ENCODE measurements at places on chromosomes 16 and 17. TPM values are rescaled to one million over a fixed set of nuclear protein-coding genes. Genes with fewer than 3 reads are reported as not detected.

DNA sequence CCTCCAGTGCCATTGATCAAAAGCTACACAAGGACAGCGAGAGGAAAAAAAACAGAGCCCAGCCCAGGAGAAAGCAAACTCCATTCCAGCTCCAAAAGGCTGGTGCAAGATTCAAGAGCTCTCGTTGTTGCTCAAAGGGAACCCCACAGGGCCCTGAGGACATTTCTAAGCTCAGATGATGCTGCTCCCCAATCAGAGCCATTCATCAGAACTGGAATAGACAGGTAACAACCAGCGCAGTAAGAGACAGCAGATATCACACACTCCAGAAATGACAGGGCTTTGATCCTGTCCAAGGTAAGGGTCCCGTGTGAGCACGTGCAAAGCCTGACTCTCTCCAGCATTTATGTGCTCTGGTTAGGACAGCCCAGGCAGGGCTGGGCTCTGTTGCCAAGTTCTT is 20.1 kb downstream of the PMP22 start:
- DNase-seq, result no peak

OR1A1 gene
- not detected for total RNA-seq

GRCh38 chr17:5971969-5972368 is 98.2 kb upstream of the WSCD1 start:
- DNase-seq, result no peak

GRCh38 chr17:48134912-48135480 is 27.4 kb downstream of the SNX11 start:
- no peak for DNase-seq

TBC1D3B gene
- not detected for total RNA-seq

DNA sequence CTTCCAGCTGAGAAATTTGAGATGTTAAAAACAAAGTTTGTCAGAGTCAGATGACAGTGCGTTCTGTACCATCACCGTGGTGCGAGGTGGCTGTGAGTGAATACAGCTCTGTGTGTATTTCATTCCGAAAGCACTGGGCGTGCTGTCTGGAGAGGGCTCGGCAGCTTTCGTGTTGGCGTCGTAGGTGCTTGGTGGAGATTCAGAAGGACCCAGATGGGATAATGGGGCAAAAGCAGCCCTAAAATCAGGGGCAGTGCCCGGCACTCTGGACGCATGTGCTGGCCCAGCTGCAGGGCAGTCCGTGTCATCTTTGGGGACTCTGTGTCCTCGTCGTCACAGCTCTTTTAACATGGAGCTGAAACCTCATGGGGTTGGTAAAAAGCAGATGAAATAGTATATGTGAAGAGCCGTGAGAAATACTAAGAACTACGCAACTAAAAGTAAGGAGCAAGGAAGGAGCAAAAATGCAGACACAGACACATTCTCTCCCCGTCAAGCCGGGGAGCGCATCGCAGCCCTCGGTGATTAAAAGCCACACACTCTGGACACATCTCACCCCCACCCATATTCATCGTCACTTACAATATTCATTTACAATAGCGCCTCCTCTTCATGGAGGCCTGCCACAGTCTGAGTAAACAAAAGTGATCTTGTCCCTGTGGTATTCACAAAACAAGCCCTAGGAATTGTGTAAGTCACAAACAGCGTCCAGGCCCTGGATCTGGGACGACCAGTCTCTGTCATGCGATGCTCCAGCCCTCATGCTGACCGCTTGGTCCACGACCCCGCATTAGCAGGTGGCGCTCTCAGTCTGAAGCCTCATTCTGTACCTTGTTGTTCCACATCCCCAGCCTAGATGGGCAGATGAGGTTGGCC is 206.7 kb downstream of the RPTOR start:
- no peak for DNase-seq

- DNase-seq, result peak; percentile 56
These were observed 1.9 kb upstream of the MAP3K14 start for GRCh38 chr17:45318561-45319230.

DNA sequence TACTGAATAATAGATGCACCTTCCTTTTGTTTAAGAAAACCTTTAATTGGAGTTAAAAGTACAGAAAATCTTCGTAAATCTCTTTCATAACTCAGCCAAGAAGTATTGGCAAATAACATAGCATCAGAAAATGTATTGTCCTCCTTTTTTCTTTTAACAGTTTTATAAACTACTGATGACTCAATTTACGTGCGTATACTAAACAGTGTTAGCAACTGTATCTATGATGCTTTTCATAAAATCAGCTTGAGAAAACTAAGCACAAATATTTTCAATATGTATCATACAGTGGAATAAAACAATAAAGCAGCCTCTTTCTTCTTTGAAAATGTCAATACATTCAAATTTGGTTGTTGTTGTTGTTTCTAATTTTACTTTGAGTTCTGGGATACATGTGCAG is 88.6 kb downstream of the STXBP4 start:
- no peak for DNase-seq

- DNase-seq, result peak; percentile 69
These were observed 7.0 kb upstream of the MILR1 start for GRCh38 chr17:64441772-64442540.

CRHR1 gene
- not detected for total RNA-seq

- DNase-seq, result no peak
These were observed 1.6 kb upstream of the PKMYT1 start for GRCh38 chr16:2981899-2982250.

- no peak for DNase-seq
These were observed 5.4 kb downstream of the MARCHF10 start for GRCh38 chr17:62802561-62803205.

Data from stomach (tissue), 19 donors.